T-cell (primary cell): ENCODE measurements at places on chromosomes 11 and 22.

DNA sequence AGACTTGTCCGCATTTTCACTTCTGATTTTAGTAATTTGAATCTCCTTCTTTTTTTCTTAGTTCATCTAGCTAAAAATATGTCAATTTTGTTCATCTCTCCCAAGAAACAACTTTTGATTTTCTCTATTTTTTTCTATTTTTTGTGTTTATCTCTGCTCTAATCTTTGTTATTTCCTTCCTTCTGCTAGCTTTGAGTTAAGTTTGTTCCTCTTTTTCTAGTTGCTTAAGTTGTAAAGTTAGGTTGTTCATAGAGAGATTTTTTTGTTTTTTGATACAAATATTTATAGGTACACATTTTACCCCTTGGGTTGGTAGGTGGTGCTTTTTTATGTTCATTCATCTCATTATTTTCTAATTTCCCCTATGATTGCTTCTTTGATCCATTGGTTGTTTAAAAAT lies 22.1 kb upstream of the XKR3 start:
- DNase-seq: no peak

DNA sequence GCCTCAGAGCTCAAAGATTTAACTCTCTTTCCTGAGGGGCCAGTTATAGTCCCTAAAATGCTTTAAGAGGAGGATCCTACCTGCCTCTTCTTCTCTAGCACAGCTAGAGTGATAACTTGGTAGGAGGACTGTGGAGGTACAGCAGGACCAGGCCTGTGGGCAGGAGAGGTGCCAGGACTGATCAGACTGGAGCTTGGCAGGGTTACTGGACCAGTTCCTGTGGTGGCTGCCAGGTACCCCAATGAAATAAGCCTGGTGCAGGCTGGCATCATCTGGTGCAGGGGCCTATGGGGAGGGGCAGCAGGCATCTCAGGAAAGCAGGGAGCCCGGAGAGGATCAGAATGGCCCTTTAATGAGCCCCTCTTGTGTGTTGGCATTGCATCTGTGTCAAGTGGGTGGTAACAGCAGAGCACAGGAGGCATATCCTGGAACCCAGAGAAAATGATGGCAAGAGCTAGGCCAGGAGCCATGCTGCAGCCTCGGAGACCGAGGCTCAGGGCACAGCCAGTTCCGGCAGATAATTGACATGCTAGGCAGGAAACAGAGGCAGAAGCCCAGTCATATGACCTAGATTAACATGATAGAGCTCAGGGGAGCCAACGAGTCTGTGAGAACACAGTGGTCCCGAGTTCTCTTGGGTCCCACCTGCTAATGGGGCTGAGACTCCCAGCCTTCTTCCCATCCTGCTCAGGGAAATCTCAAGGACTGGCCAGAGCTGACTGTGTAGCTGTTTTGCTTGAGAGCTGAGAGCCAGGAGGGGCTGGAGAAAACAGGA lies 187.5 kb upstream of the ZBED5 start:
- no peak for DNase-seq

GRCh38 chr11:13427440-13427839 lies 35.6 kb downstream of the BTBD10 start:
- no peak for DNase-seq

DNA sequence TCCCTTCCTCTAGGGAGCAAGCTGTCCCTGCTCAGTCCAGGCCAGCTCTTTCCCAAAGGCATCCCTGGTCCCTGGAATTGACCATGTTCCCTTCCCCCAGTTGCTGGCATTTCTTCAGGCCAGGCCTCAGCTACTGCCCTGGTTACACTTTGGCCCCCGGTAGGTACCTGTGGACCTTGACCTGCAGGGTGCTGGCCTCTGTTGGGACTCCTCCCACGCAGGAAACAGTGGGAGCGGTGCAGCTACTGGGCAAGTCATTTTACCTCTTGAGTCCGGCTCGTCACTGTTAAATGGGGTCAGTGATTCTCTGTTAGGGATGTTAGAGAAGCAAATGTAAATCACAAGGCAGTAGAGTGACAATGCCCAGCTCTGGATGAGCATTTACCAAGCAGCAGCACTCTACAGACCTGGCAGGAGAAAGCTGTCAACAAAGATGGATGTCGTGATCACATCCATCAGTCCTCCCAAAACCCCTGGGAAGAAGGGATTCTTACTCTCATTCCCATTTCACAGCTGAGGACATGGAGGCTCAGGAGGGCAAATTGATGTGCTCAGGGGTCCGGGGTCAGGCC lies 16.9 kb downstream of the MYO7A start:
- DNase-seq: no peak

GRCh38 chr11:67355023-67355793 lies 1.9 kb upstream of the POLD4 start:
- DNase-seq: no peak

- no peak for DNase-seq
Measured at GRCh38 chr22:33850724-33851123, 69.6 kb downstream of the LARGE1 start.

- DNase-seq: no peak
Measured at GRCh38 chr11:64295760-64296159, 4.4 kb upstream of the CATSPERZ start.

- DNase-seq: no peak
Measured at GRCh38 chr11:43919852-43920597, 22.4 kb upstream of the C11orf96 start.

GRCh38 chr22:45376703-45377102 lies 36.7 kb downstream of the SMC1B start:
- DNase-seq: no peak

- DNase-seq: no peak
Measured at GRCh38 chr11:69348414-69349235, 54.7 kb downstream of the MYEOV start.

- no peak for DNase-seq
Measured at GRCh38 chr11:114346709-114347141, 50.5 kb downstream of the NNMT start.

DNA sequence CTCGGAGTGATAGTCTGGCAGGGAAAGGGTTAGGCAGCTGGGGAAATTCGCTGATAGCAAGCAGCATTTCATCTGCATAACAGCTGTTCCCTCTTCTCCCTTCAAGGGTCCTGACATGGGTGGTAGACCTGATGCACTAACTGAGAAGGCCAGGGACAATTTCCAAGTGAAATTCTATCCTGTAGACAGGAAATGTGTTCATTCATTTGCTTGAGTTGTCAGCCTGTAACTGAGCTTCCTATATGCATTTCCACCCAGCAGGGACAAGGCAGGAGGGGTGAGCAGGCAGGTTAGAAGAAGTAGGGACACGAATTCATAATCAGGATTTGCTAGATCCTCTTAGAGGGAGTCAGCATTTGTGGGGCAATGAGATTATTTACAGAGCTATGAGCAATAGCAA lies 154.3 kb upstream of the NCAM1 start:
- DNase-seq: no peak

DNA sequence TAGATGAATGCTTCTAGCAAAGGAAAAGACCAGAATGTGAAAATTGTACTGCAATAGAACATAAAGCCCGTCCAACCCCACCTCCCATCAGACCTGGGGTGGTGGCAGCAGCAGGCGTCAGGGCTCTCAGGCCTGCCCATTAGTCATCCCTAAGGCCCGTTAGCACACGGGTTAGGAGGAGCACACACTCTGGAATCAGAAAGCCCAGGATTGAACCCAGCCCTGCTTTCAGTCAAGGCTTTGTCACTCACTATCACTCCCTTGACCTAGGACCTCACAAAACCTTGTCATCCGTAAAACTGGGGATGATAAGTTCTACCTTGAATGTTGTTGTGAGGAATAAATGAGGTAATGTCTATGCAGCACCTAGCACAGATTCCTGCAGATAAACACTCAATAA lies 26.9 kb downstream of the MICAL3 start:
- DNase-seq: no peak

- DNase-seq: no peak
Measured at GRCh38 chr11:30392221-30392784, 69.4 kb downstream of the ARL14EP start.

GRCh38 chr22:41256254-41257253 lies 15.8 kb upstream of the CHADL start:
- DNase-seq: no peak

DNA sequence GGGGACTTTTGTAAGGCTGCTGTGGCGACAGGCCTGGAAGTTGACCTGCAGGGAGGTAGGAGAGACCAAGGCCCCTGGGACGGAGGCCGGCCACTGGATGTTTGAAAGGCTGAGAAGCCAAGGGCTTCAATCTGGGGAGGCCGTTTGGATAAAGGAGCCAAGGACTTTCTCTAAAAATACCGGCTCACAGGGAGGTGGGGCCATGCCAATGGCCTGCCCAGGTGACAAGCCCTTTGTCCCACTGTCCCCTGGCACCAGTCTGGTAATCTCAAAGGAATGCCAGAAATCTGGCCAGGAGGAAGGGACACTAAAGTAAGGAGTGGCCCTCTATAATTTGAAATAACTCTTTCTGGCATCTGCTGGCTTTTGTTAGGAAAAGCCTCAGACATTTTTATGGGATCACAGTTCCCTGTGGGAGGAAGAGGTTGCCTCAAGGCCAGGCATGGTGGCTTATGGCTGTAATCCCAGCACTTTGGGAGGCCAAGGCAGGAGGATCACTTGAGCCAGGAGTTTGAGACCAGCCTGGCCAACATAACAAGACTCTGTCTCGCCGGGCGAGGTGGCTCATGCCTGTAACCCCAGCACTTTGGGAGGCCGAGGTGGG lies 1.9 kb upstream of the CHKA start:
- DNase-seq: no peak

DNA sequence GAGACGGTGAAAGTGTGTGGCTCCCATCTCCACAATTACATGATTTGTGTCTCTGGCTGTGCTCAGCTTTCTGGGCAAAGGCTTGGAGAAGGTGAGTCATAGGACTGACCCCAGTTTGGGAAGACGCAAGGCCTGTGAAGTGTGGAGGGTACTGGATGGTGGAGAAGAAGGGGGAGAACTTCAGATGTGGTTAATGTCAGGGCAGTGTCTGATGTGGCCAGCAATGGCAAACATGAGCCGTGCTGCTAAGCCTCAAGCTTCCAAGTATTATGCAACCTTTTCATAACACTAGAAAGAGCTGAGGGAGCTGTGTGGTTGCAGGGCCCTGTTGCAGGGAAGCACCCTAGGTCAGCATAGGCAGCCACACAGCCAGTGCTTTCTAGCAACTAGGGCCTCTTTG lies 110.9 kb downstream of the NTM start:
- DNase-seq: no peak

DNA sequence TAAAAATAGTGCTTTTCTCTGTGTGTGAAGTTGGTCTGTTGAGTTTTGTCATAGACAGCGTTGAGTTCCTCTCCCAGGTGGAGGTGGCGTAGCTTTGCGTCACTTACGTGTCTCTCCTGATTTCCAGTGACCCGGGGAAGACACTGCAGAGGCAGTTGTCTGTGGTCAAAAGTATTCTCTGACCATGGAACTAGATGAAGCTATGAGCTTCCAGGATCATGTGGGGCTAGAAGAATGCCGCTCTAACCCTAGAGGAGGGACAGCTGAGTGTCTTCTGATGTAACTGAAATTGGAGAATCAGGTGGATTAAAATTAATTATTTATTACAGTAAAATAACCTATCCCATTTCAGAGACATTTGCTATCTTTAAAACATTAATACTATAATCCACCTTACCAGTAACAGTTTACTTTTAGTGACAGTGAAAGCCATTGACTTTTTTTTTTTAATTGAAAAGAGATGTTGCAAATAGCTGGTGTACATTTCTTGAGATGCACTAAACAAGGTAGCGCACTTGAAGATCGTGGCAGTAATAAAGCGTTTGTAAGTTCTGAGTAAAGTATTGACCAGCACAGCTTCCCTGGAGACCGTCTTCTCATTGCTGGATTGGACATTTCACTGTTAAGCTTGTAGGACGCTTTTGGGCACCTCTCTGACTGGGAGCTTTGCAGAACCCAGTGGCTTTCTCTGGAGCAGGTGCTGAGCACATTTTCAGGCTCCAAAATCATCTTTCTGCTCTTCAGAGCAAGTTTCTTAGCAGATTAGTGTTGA lies 9.7 kb downstream of the CAT start:
- DNase-seq: no peak

DNA sequence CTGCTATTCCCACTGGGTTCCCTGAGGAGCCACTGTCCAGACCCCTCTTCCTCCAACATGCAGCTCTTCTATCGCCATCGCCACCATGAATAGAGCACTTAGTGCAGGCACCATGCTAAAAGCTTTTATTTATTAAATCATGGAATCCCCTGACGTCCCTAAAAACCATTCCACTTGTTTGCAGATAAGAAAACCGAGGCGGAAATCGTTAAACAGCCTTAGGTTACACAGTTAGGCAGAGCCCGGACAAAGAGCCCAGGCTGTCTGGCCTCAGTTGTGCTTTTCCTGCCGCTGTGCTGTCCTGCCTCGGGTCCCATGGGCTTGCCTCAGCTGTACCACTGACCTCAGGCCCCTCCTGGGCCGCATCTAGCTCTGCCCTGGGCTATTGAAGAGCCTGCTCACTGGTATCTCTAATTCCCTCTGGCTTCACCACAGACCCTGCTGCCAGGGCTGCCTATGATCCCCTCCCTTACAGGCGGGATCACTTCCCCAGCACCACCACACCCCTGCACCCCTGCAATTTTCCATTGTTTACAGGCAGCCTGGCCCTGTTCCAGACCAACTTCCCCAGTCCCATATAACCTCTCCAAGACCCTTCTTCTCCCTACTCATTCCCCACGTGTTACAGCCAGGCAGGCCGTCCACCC lies 13.0 kb upstream of the TUB start:
- DNase-seq: no peak

DNA sequence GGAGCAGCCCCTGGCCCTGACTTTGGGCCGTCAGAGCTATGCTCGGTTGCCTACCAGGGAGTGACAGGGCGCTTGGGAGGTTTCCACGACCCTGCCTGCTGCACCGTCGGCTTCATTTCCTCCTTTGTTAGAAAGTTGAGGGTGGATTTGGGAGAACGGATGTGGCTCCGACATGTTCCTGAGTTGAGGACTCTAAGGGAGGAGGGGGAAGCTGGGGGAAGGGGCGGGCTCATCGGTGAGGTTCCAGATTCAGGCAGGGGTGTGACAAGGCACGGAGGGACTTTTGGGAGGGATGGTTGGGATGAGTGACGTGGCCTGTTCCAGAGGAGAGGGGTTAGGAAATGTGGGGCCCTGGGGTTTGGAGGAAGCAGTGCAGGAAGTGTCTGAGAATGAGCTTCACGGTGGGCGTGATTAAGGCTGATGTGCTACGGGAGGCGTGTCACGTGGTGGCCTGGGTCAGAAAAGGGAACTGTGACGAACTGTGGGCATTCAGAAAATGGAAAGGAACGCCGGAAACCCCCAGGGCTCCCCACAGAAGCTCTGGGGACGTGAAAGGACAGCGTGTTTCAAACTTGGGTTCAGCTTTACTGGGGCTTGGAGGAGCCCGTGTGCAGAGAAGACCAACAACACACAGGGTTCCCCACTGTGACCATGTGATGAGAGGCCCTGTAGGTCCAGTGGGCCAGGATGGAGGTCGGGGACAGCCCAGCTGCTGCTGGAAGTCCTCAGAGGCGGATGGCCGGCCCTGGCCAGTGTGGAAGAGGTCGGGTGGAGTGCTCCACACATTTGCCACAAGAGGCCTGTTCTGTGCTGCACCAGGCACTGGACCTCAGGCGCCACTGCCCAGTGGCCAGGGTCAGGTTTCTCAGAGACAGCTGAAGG lies 2.8 kb downstream of the PARVB start:
- DNase-seq: peak; percentile 83
